ENCODE measurements at places on chromosomes 3 and 15.

- peak; percentile 99 for DNase-seq
These were observed 14.4 kb upstream of the TKT start for GRCh38 chr3:53269888-53270880.

DNA sequence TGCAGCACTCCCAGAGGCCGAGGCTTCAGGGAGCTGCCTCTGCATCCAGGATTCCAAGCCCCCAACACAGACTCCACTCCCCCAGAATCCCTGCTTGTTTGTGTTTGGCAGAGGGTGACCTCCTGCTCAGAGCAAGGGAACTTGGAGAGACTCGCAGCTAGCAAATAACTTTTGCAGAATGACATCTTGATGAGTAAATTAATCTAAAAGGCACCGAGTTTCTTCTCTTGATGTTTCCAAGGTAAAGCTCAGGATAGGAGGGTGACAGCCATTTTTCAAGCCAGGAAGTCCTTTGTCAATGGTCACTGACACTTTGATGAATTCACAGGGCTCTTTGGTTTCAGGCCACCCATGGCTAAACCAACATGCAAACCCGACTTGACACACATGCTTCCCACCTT lies 523.0 kb downstream of the NTRK3 start:
- DNase-seq: no peak

DNA sequence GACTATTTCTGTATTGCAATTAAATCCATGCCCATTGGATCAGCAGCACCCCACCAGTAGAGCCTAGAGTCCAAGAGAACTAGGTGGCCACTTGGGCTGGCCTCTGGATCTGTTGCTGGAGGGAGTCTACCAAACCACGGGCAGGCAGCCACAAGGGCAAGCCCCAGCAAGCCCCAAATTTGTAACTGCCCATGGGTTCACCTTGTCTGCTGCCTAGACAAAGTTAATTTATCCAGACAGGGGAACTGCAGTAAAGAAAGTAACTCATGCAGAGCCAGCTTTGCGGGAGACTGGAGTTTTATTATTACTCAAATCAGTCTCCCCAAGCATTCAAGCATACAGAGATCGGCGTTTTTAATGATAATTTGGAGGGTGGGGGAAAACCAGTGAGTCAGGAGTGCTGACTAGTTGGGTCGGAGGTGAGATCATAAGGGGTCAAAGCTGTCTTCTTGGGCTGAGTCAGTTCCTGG lies 74.0 kb upstream of the TERB2 start:
- no peak for DNase-seq

- DNase-seq: no peak
These were observed 1.1 kb upstream of the TRIM71 start for GRCh38 chr3:32816439-32817256.

DNA sequence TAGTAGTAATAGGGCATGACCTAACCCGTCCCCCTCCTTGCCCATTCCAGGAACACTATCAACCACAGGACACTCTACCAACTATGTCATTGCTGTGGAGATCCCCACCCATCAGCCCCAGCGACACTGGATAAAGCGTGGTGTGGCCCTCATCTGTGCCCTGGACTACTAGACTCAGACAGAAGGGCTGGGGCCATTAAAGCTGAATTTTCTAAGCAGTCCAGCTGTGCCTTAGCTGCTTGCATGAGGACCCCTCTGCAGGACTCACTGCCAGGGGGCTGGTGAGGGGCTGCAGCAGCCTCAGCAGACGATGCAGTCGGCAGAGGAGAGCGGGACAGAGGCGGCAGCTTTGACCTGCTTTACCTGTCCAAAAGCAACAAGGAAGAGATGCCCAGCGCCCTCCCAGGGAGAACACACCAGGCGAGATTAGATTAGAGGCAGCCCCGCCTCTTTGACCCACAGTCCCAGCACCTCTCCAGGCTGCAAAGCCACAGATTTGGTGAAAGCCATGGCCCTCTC lies 44.6 kb downstream of the SEMA3G start:
- DNase-seq: no peak

DNA sequence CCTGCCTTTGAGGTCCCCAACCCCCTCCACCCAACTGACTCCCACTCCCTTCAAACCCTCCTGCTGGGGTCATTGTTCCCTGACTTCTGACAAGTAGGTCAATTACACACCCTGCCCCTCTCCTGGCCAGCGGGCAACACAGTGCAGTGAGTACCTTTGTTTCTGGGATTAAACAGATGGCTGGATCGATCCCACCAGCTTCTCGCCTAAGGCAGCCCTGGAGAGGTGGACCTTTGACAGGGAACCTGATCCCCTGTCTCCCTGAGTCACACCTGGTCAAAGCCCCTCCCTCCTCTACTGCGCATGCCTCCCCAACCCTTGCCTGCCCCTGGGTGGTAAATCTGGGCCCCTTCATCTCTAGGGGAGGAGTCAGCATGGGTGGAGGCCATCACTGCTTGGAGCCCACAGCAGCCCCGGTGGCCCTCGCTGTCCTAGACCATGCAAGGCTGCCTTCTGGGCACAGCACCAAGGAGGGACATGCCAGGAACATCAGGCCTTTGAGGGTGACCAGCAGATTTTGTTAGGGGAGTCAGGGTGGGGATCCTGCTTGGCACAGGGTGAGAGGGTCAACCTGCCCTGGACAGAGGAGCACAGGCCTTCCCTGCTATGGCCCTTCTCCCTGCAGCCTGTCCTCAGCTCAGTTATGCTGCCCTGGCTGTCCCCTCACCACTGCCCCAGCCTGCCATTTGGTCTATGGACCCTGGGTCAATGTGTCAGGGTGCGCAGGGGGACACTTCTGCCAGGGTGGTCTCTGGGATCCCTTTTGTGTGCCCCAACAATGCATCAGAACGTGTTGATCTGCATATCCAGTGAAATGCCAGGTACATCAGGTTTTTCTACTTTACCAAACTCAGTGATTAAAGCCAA lies 9.8 kb upstream of the PRR23E start:
- DNase-seq: no peak

DNA sequence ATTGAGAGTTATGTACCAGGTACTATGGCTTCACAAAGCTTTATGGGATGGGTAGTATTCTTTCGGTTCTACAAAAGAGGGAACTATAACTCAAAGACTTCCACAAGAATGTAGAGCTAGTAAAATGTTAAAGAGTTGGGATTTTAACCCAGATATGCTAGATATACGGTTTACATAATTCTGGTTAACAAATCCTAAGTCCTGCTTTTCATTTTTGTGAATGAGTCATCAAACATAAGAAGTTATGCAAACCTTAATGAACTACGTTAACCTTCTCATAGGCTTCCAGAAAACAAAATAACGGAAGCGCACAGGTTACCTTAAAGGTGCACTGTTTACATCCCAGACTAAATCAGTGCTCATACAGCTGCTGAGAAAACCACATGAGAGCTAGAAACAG lies 1049.3 kb downstream of the MCTP2 start:
- DNase-seq: no peak

DNA sequence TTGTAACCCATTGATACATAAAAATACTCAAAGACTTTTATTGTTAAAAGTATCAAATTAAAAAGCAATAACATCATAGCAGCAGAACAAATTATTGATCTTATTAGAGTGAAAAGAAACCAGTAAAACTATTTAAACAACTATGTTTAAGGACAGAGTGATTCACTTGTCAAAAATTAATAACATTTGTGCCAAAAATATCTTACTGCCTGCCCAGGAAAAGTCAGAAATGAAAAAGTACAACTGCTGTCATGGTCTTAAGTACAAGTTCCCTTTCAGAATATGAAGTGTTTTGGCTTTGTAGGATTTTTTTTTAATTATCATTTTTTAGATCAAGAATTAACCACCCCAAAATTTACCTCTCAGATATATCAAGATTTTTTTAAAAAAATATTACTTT lies 3.4 kb downstream of the IFT57 start:
- peak; percentile 37 for DNase-seq

- DNase-seq: no peak
These were observed 178.1 kb downstream of the POTEB3 start for GRCh38 chr15:21261965-21262850.

- peak; percentile 98 for DNase-seq
These were observed 45.8 kb upstream of the SEC13 start for GRCh38 chr3:10366651-10367101.

GRCh38 chr15:85755942-85756341 lies 38.8 kb downstream of the KLHL25 start:
- no peak for DNase-seq

GRCh38 chr3:82461049-82461889 lies 699.8 kb upstream of the GBE1 start:
- DNase-seq: no peak
